Right kidney (tissue), 9 donors: ENCODE measurements at places on chromosomes 13 and 19.

DNA sequence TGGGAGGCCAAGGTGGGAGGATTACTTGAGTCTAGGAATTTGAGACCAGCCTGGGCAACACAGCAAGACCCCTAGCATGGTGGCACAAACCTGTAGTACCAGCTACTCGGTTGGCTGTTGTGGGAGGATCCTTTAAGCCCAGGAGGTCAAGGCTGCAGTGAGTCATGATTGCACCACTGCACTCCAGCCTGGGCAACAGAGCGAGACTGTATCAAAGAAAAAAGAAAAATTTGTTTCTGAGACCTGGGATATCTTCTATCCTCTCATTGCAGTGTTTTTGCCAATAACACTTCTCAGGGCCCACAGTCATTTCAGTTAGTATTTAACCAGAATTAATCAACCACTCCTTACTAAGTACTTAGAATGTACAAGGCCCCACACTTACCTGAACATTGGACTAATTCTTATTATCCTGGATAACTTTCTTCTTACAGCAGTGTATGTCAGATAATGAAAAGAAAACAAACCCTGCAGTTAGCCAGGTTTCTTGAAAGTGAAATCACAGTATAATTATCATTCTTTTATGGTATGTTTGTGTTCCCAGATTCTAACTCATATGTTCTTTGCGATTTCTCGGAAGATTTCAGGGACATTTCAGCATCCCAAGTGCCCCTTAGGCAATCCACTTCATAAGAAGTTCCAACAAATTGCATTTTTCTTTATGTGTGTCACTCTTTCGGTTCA lies 75.6 kb upstream of the KLF5 start:
- no peak for DNase-seq

DNA sequence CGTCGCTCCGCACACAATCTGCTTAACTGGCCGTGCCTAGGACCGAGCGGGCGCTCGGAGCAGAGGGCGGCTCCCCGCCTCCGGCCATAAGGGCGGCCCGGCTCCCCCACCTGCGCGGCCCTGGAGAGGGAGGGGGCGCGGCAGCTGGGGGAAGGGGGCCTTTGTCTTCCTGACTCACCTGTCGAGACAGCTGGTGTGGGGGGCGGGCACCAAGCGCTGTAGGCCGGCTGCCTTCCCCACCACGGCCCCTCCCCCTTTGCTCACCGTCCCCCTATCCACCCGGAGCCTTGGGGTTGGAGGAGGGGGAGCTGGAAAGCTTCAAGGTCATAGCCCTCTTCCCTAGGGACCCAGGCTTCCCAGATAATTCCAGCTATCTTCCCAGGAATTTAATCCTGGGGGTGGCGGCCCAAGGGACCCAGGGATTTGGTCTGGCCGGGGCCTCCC lies 1.2 kb downstream of the VASP start:
- no peak for DNase-seq

GRCh38 chr19:46730595-46730994 lies 13.7 kb upstream of the PRKD2 start:
- no peak for DNase-seq

- no peak for DNase-seq
Observed at GRCh38 chr19:29285187-29285687, 72.3 kb upstream of the UQCRFS1 start.

- no peak for DNase-seq
Observed at GRCh38 chr13:39201180-39201579, 162.9 kb downstream of the NHLRC3 start.
